ENCODE measurements at places on chromosomes 7 and 10.
A peak's percentile ranks its signal among the peaks of the same experiment; 100 is the strongest.

DNA sequence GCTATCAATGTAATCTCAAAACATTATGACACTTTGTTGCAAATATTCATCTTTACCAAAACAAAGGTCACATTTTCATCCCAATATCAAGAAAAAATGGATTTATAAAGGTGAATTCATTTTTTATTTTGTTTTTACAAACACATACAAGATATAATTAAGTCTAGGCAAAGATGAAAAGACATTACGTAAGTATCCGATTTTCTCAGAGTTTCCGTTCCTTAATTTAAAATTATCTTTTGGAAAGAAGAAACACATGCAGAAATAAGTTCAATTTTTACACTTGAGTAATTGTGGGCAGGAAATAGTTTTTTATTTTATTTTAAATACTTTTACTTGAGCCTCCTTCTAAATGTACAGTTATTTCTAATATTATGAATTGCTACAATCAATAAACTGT lies 24.6 kb downstream of the RTKN2 start:
- DNase-seq = no peak

- DNase-seq = no peak
Measured at GRCh38 chr7:94556028-94556427, 46.4 kb downstream of the CASD1 start.

DNA sequence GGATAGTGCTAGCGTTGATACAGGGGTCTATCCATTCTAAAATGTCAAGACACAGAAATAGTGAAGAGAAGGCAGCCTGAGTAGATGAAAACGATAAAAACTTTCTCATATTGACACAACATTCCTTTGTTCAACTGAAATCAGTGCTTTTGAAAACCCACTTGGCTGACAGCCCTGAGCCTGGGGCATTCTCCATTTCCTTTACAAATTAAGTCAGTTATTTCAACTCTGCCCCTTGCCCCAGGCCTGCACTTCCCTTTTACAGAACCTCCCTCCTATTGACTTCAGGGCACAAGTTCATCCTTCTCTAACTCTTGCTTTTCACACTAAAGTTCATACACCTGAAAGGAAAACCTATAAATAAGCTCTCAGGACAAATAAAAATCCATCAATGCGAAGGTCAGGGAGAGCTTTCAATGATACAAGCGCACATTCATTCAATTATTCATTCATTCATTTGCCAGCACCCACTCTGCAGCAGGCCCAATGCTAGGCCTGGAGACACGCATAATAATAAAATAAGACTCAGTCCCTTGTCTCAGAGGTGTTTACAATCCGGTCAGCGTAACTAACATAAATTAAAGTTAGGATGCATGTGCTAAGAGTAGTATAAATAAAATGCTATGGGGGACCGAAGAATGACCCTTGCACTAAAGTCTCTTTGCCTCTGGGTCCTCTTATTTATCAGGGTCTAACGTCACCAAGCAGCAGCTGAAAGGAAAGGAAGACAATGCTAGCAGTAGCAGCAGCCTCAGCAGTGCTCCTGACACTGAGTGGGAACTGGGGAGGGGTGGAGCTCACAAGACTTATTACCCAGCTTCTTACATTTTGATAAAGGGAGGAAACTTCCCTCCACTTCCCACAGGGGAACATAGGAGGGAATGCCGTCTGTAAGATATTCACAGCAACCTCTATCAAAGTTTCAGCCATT lies 134.8 kb downstream of the PDE1C start:
- DNase-seq = no peak

GRCh38 chr7:90507692-90508091 lies 38.3 kb downstream of the PTTG1IP2 start:
- no peak for DNase-seq

DNA sequence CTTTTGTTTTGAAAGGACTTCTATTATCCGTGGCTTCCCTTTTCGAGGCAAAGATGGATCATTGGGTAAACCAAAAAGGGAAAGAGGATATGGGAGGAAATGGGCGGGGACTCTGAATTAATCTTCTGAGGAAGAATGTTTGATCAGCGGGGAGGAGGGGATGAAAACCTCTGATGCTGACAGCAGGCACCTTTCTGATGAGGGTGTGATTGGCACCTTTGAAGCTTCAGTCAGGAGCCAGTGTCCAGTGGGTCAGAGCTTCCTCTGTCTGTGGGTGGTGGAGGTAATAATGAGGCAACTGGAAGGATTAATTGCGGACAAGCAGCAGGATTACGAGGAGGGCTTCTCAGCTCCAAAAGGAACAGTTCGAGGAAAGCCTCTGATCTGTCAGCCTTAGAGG lies 877.6 kb downstream of the LRMDA start:
- DNase-seq = no peak

GRCh38 chr7:48084727-48085432 lies 4.2 kb upstream of the UPP1 start:
- peak; percentile 42 for DNase-seq

GRCh38 chr7:120723465-120724385 lies 134.2 kb downstream of the TSPAN12 start:
- DNase-seq = no peak

DNA sequence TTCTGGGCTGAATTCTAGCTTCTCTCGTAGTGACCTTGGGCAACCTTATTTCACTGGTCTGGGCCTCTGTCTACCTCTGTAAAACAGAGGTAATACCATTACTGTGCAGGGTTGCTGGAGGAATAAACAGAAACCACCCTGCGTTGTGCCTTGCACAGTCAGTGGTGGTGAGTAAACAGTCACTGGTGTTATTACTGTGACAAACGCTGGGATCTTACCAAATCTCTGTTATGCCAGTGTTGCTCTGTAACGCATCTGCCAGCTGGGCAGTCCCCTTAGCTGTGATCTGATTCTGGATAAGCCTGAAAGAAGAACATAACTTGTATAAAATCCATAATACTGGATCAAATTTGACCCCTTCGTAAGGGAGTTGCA lies 49.4 kb downstream of the NOD1 start:
- no peak for DNase-seq

GRCh38 chr7:128055637-128056036 lies 24.4 kb upstream of the LRRC4 start:
- no peak for DNase-seq

- no peak for DNase-seq
Measured at GRCh38 chr7:140054751-140055150, 8.0 kb downstream of the PARP12 start.

GRCh38 chr7:157516311-157516710 lies 179.5 kb downstream of the DNAJB6 start:
- no peak for DNase-seq

DNA sequence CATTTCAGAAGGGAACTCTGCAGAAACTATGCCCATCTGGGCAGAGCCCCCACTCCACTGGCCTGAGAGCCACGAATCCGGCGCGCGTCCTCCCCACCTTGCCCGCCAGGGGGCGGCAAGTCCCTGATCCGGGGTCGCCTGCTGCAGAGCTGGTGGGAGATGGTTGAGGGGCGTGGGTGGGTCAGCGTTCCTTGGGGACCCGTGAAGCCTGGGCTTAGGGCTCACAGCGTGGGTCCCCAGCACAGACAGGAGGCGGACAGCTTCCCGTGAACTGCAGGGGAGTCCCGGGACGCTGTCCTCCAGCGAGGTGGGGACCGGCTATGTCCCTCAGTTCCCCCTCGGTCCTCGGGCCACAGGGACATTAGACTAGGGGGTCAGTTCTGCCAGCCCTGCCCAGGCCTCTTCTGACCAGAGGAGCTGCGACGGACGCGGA lies 585 bp upstream of the POP7 start:
- DNase-seq = peak; percentile 58

- DNase-seq = no peak
Measured at GRCh38 chr7:91685544-91685943, 195.0 kb downstream of the MTERF1 start.

- DNase-seq = no peak
Measured at GRCh38 chr7:129741743-129742213, 130.3 kb downstream of the NRF1 start.

Measured in activated CD4-positive, CD25-positive, alpha-beta regulatory T cell treated with anti-CD3 and anti-CD28 coated beads, Interleukin-2, amount 50 U/mL, for 16 hours (primary cell).